ENCODE measurements at places on chromosomes 2 and 18.

DNA sequence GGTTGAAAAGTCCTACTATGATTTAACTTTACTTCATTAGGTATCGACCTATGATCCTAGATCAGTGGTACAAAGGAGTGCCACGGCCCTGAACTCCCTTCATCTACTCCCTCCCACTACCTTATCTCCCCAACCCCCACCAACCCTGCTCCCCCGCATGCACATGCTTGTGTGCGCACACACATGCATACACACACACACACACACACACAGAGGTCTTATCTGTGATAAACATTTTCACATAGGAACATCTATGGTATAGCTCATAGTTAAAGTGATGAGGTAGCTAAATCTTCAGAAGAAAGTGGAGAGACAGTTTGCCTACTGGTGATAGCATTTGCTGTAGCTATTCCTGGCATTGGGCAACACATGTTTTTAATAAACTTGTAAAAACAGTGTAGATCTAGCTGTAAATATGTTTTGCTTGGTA, 471.3 kb downstream of the ZEB2 start:
- no peak for DNase-seq

DNA sequence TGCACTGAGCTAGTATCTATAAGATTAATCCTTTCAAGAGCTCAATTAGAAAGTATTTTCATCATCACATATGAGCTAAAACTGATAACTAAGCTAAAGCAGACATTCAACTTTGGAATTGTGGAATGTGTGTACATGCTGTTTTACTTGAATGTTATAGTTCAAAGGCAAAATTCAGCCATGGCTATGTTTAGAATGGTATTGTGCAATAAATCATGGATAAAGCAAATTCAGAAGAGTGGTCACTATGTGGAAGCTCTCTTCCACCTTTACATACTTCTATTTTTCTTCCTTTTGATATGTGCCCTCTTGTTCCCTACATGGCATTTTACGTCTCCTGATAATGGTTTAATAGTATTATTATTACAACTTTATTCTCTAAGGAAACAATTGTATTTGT, 1366.3 kb upstream of the LRRTM1 start:
- no peak for DNase-seq

- no peak for DNase-seq
Measured at GRCh38 chr2:103288696-103289095, 526.9 kb downstream of the TMEM182 start.

GRCh38 chr18:66727991-66728390, 124.1 kb upstream of the CDH19 start:
- no peak for DNase-seq

GRCh38 chr18:7592305-7593071, 25.4 kb downstream of the PTPRM start:
- no peak for DNase-seq
